CD4-positive, alpha-beta T cell treated with Interleukin-4 for 1 hour (primary cell): ENCODE measurements at places on chromosomes 11 and 22.

- no peak for DNase-seq
Observed at GRCh38 chr11:1744891-1745700, 5.3 kb downstream of the IFITM10 start.

- DNase-seq: no peak
Observed at GRCh38 chr22:34934261-34934660, 131.7 kb upstream of the ISX start.

GRCh38 chr11:115659061-115659963 lies 155.1 kb upstream of the CADM1 start:
- DNase-seq: no peak

GRCh38 chr11:60910711-60911380 lies 3.1 kb upstream of the TMEM109 start:
- no peak for DNase-seq

DNA sequence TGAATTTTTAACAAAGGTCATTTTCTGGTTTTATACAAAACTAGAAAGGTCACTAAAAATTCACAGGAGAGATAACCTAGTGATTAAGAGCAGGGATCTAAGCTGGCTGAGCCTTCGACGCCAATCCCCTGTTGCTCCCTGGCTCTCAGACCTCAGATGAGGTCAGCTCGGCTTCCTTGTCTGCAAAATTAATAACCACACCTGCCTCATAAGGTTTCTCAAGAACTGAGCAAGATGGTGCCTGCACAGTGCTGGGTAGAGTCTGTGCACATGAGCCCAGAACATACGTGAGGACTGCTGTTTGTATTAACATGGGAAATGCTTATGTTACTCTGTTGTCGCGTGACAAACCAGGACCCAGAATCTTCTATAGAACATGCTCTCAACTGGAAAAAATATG lies 24.4 kb upstream of the CD5 start:
- DNase-seq: peak; percentile 54

GRCh38 chr11:2328656-2329354 lies 27.0 kb downstream of the TSPAN32 start:
- no peak for DNase-seq

DNA sequence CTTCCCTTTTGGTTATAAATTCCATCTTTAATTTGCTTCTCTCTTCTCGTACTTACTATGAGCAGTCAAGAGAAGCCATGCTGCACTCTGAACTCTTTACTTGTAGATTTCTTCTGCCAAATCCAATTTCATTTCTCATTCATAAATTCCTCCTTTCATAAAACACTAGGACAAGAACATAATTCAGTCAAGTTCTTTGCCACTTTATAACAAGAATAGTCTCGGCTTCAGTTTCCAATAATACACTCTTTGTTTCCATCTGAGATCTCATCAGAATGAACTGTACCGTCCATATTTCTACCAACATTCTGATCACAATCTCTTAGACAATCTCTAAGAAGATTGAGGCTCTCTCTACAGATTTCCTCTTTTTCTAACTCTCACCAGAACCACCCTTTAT lies 25.1 kb downstream of the IZUMO1R start:
- no peak for DNase-seq

GRCh38 chr11:110069158-110069737 lies 23.9 kb upstream of the ZC3H12C start:
- DNase-seq: peak; percentile 37

- peak; percentile 10 for DNase-seq
Observed at GRCh38 chr11:199782-200181, 6.9 kb downstream of the SCGB1C1 start.

DNA sequence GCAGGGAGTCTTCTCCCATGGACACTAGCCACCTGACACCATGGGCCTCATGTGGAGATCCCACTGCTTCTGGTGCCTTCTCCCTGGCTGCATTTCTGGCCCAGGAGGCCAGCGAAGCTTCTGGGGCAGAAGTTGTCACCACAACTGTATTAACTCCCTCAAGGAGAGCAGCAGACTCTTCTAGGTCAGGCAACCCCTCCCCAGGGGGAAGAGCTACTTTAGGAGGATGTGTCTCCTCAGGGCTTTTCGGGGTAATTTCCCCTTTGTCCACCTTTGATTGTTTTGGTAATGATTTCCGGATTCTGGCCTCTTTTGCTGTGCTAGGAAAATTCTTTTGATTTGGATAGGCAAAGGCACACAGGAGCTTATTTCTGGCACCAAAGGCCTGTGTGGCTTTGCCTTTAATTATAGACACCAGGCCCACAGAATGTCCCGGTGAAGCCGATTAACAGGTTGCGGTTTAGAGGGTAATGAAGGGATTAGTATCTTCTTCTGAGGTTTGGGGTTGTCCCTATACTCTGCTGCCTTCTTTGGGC lies 8.9 kb upstream of the UCP2 start:
- DNase-seq: no peak

DNA sequence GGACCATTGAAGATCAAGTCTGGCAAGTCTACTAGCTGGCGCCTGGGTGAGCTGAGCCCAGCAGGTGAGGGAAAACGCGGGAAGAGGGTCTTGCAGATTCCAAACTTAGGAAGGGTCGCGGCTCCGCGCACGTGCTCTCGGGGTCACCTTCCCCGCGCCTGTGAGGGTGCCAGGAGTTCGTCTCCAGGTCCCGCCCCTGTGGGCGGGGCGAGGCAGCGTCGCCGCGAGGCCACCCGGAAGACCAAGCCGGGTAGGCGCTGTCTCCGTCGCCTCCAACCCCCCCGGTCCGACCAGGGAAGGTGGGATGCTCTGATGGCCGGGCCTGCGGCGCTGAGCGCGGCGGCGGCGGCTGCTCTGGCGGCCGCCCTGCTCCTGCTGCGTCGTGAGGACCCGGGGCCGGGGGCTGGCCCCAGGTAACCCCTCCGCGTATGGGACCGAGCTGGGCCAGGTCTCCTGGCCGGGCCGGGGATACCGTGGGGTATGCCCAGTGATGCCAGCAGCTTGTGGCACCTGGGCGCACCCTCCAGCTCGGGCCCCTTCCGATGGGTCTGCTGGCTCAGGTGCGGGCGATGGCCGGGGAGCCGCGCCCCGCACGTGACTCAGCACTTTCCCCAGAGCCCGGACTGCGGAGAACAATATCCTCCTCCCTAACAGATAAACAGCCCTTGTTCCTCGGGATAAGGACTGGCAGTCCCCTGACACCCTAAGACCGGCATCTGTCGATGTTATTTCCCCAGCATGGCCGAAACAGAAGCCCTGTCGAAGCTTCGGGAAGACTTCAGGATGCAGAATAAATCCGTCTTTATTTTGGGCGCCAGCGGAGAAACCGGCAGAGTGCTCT lies at the start of gene HTATIP2:
HTATIP2 (plus strand) TSS at position 215 of the 841 bp plus-strand sequence; CDS start at position 739, 524 bp downstream.
- DNase-seq: peak; percentile 77

DNA sequence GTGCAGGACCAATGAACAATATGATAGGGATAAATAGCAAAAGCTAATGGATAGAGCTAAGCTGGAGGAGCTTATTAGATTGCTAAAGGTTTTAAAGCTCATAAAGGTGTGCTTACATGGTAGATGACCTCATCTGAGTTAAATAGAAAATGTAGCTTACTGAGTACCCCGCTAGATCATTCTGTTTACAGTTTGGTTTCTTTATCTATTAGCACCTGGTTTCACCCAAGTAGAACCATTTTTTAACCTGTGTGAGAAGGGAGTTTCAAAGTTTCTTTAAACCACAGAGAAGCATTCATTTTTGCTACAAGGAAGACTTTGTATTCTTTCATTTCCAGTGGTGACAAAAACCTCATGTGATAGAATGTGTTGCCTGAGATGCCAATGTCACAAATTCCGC lies 1778.0 kb downstream of the LRRC4C start:
- no peak for DNase-seq

DNA sequence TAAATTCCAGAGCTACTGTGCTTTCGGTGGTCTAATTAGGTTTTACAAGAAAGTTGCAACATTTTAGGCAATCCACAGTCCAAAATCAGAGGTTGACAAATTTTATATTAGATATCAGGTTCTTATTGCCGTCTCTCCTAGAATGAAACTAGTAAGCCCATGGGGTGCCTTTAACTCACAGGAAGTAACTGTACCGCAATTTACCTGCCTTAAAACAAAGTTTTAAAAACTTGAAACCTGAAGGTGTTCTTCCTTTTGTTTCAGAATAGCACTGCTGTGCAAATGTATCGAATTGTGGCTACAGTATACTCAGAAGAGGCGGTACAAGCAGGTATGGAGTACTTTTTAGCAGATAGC lies 77.2 kb downstream of the PISD start:
- peak; percentile 30 for DNase-seq

- no peak for DNase-seq
Observed at GRCh38 chr22:28931844-28932567, 48.6 kb downstream of the ZNRF3 start.

DNA sequence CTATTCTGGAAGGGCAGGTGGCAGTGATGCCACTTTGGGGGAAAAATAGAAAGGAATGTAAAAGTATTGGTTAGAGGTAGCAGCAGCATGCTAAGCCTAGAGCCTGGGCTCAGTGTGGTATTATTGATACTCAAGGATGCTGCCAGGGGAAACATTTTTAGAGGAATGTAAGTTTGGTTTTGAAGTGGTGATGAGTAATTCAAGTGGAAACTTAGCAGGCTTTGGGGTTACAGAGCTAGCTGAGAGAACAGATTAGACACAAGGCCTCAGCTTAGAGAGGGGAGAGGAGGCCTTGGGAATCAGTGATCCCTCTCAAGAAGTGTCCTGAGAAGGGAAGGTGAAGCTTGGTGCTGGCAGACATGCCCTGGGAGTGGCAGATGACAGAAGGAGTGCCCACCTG lies 32.9 kb upstream of the DDI1 start:
- DNase-seq: no peak

GRCh38 chr11:109929308-109929707 lies 163.9 kb upstream of the ZC3H12C start:
- DNase-seq: no peak

DNA sequence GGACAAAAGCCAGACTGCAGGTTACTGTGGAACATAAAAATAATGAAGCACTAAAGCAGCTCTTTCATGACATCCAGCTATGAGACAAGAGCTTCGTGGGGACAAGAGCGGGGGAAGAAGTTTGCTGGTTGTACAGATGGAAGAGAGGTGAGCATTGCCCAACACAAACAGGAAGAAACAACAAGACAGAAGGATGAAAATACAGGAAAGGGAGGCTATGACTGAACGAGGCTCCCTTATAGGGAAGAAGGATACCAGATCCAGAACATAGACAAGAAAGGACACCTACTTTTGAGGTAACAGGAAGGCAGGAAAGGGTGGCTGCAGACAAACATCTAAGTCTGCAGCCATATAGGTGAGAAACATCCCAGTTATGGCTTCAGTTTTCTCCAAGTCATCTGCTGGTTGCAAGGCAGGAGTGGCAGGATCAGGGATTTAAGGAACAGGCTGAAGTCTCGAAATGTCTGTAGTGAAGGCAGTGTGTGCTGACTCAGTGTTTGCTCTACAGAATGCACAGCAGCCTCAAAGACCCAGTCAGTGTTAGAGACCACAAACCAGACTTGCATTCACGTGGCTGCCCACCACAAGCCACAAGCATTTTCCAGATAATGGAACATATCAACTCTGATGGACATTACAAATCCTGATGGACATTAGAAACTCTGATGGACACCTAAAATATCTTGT lies 1.9 kb downstream of the CLTCL1 start:
- DNase-seq: peak; percentile 15

DNA sequence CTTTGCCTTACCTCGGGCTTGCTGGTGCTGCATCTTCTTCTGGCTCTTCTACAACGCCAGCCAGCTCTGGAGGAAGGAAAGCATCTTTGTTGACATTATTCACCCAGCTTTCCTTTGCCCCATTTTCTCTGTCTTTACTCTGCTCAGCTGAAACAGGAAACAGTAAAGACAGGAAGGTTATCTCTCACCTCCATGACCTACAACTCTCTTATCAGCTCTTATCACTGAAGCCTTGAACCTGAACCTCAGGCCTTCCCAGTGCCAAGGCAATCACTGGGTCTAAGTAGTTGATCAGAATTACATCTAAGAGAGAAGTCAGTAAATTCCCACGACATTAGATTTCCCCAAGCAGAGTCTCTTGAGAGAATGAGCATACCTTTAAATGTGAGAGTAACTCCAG lies 59.6 kb upstream of the CCDC89 start:
- DNase-seq: no peak

DNA sequence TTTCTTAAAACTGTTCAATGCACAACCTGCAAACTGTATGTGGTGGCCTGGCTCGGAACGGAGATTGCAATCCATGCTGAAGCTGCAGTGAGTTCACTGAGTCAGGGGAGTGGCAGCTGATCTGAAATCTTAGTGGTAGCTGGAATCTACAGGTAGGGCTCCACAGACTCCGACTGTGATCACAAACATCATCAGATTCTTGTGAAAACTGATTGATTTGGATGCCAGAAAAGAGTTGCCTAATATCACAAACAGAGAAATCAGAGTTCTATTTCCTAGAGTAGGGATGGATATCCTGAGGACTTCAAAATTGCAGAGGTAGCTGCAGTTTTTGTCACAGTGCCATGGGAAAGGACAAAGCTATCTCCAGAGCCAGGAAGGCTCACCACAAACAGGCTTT lies 57.5 kb upstream of the SC5D start:
- no peak for DNase-seq

DNA sequence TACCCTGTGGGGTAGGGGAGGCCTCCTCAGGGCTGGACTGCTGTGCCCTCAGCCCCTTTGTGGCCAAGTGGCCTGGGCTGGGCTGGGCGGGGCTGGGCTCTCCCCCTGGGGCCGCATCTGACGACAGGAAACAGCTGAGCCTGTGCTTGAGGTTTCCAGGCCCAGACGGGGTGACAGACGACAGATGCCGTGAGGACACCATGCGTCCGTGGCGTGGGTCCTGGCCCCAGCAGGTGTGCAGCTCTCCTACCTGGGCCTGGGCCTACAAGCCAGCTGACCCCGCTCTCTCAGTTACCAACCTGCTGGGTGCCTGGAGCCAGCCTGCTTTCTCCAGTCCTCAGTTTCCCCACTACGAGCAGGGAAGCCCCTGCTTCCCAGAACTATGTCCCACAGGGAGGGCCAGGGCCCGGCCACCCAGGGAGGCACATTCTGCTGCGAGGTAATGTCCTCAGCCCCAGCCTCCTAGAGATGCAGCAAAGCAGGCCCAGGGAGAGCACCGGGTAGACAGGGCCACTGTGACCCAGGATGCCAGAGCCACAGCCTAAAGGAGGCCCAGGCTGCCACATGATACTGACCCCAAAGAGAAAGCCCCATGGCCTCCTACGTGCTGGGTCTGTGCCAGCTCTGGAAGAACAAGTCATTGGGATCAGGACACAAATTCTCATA lies 181.3 kb downstream of the IGLL1 start:
- no peak for DNase-seq

- DNase-seq: no peak
Observed at GRCh38 chr11:74559934-74560309, 32.5 kb upstream of the POLD3 start.

GRCh38 chr11:69818603-69819441 lies at the start of gene FGF3:
Gene FGF3, minus strand, starts transcription at chr11:69819416. Its CDS starts 483 bp downstream, at chr11:69818933.
- DNase-seq: no peak

- DNase-seq: no peak
Observed at GRCh38 chr11:122137078-122137793, 21.2 kb upstream of the BLID start.
